ENCODE measurements at places on chromosomes 3 and 15. TPM values are rescaled to one million over a fixed set of nuclear protein-coding genes. Genes with fewer than 3 reads are reported as not detected.

PXK gene
- 41.7 TPM for total RNA-seq

ZDHHC23 gene
- 5.1 TPM for total RNA-seq

COL6A5 gene
- total RNA-seq, result not detected

AADACL2 gene
- total RNA-seq, result not detected

WHAMM gene
- total RNA-seq, result 2.5 TPM

USF3 gene
- 4.3 TPM for total RNA-seq

STRC gene
- 0.08 TPM for total RNA-seq

TM4SF18 gene
- total RNA-seq, result 0.39 TPM

CCR3 gene
- total RNA-seq, result 0.29 TPM

MGLL gene
- total RNA-seq, result 4.6 TPM

XYLB gene
- total RNA-seq, result 1.3 TPM

MST1 gene
- 0.10 TPM for total RNA-seq

TRPM1 gene
- total RNA-seq, result not detected

CCDC39 gene
- total RNA-seq, result not detected

GABRR3 gene
- total RNA-seq, result not detected

GPR62 gene
- total RNA-seq, result not detected

Data from H4 (cell line).